Stimulated activated CD8-positive, alpha-beta memory T cell treated with anti-CD3 and anti-CD28 coated beads, Interleukin-12 subunit alpha, Interleukin-12 subunit beta, amount 100 ng/mL, for 4 hours (primary cell): ENCODE measurements at places on chromosomes 1 and 21.

DNA sequence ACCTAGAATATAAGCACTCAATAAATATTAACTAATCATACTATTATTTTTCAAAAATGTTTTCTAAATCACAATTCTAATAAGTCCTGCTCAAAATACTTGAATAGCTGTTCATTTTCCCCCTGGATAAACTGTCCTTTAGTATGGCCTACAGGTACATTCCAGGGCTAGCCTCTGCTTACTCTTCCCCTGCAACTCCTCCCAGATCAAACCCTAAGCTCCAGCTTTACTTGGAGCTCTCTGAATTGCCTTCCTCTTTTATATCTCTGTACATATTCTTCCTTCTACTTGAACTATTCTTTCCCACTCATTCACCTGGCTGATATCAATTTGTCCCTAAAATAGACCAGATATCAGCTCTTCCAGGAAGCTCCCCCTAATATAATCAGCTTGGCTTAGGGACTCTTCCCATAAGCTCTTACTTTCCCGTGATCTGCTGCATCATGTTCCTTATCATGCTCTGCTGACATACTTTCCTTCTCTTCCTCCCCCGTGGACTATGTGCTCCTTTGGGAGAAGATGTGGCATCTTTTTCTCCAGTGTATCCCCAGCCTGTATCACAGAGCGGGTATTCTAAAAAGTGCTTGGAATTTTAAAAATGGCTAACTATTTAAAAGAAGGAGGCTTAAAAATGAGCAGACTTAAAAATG lies 43.1 kb upstream of the PIGC start:
- no peak for DNase-seq

DNA sequence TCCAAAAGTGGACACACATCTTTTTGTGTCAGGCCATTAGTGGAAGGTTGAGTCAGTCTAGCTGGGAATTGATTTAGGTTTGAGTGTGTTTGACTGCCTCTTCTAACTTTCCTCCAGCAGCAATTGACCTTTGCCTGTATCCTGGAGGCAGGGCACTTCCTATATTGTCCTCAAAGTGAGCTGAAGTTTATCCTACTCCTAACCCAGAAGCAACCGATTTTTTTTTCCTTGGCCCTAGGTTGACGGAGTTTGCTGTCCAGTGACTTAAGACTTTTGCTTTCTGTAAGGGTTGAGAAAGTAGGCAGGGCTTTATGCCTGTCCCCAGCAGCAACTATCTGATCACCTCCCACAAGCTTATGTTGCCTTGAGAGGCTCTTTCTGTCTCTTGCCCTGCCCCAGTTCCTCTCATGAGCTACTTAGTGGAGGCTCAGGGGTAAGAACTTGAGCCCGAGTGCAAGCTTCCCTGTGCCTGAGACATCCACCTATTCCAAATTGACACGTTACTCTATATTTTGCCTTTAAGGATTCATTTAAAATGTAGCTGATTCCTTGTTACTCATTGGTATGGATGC lies 30.9 kb downstream of the SLC35F3 start:
- no peak for DNase-seq

DNA sequence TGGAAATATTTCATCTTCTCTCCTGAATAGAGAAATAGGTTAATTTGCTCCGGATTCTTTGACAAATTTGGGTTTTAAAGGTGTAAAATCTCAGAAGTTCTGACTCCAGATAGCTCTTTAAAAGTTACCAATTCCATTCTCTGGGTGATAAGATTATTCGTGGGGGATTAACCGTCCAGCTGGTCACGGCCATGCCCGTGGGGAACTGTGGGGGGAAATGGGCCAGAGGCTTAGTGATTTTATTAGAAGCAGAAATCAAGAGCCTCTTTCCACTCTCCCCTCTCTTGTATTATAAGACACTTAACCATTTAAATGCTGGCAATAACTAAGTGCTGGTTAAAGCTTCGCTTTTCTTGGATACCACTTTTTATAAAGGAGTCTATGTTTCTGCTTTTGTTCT lies 376.4 kb upstream of the KAZN start:
- no peak for DNase-seq

DNA sequence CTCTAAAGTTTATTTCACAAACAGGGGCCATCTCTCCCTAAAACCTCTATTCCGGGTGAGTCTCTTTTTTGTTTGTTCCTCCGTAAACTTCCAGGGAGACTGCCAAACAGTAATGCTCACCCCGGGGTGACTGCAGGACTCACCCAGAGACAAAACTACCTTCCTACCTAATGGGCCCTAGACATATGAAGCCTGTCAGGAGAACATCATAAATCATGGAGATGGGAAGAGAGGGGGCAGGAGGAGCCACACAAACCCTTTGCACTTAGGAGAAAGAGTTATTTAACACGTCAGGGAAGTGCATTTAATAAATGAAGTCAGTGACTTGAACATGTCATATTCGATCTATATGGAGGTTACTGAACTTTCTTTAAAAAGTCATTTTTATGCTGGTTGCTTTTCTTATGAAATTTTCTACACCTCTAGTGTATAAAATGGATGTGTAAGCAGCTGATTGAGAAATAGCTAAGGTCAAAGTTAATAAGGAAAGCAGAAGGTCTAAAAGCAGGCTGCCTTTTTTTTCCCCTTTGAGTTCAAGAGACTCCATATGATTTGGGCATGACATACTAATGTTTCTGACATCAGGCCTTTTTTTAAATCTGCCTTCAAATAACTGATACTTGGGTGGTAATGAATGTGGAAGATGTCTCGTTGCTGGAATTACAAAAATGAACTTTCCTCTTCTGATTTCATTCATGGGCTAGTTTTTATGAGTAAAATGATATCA lies 286.9 kb upstream of the USP25 start:
- DNase-seq, result no peak

DNA sequence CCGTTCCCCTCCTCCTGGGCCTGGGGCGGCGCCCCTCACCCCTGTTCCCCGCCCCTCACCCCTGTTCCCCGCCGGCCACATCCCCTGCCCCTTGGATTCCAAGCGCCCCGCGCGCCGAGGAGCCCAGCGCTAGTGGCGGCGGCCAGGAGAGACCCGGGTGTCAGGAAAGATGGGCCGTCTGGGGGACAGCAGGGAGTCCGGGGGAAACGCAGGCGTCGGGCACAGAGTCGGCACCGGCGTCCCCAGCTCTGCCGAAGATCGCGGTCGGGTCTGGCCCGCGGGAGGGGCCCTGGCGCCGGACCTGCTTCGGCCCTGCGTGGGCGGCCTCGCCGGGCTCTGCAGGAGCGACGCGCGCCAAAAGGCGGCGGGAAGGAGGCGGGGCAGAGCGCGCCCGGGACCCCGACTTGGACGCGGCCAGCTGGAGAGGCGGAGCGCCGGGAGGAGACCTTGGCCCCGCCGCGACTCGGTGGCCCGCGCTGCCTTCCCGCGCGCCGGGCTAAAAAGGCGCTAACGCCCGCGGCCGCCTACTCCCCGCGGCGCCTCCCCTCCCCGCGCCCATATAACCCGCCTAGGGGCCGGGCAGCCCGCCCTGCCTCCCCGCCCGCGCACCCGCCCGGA lies at the start of gene TP73:
Gene TP73 (plus strand): TSS at position 587 of the 618 bp plus-strand sequence. CDS start 29,850 bp downstream, outside the sequence.
- no peak for DNase-seq

- DNase-seq, result no peak
Observed at GRCh38 chr1:186878356-186878755, 49.6 kb downstream of the PLA2G4A start.

DNA sequence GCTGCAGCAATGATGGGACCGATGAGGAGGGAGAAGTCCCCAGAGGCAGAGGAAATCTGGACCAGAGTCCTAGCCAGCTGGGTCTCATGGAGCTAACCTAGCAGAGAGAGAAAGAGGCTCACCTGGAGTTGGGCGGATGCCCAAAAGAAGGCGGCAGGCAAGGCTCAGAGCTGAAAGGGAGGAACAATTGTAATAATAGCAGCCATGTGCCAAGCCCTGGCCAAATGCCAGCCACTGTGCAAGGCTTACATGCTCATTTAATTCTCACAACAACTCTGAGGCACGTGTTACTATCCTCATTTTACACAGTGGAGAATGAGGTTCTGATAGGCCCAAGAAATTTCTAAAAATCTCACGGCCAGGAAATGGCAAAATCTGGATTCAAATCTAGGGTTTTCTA lies 50.0 kb upstream of the ZNF648 start:
- DNase-seq, result no peak

- DNase-seq, result no peak
Observed at GRCh38 chr21:41924368-41924754, 29.5 kb downstream of the C2CD2 start.

DNA sequence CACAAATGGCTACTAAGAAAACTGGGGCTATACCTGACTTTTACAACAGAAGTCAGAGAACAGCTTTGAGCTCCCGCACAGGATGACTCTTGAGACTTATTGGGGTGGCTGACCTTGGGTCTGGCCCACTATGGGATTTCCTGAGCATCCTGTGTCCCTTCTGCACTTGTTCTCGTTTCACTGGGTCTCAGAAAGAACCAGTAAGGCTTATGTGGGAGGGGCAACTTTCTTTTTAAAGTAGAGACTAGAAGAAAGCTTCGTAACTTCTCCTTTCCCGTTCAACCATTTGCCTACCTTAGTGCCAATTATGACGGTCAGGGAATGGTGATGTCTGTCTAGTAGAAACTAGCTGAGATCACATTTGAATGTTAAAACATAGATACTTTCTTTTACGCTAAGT lies 59.5 kb upstream of the C1orf105 start:
- no peak for DNase-seq

GRCh38 chr1:9792156-9793042 lies 31.4 kb downstream of the CLSTN1 start:
- DNase-seq, result no peak

- DNase-seq, result no peak
Observed at GRCh38 chr21:43575473-43575844, 83.8 kb downstream of the HSF2BP start.

DNA sequence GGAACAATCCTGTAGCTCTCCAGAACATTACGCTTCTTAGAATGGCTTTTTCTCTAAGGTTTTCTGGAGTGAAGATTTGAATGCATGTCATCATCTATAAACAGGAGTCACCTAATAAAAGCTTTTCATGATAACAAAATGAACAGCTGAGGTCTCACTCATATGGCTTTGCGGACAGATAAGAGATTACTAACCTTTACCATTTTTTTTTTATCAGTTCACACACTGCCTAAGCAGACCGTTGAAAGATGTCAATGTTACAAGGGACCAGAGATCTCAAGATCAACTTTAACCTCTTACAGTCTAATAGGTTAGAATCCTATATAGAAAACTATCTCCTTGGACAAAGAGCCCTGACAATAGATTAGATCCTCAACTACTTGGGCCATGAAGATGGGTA lies 41.4 kb downstream of the SCMH1 start:
- DNase-seq, result no peak

GRCh38 chr1:162185314-162186025 lies 116.0 kb downstream of the NOS1AP start:
- DNase-seq, result no peak

DNA sequence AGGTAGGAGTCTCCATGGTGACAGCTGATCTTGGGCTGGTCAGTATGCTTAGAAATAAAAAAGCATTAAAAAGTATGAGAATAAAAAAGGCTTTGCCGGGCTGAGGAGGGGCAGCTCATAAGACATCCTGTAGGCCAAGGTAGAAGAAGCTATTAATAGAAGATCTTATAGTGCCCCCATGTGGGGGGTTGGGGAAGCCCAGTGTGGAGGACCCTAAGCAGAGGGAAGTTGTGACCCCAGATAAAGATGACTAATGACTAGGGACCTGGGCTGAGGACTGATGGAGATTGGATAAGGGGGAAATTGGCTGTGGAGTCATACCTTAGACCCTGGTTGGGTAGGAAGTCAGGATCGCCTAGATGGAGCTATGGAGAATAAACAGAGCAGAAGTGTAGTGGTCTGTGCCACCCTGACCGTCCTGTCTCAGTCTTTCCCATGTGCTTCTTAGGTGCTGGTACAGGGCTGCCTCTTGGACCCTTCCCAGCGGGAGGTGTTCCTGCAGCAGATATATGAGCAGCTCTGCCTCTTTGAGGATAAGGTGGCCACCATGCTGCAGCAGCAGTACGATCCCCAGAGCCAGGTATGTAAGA lies 25.0 kb downstream of the SZT2 start:
- peak; percentile 28 for DNase-seq

DNA sequence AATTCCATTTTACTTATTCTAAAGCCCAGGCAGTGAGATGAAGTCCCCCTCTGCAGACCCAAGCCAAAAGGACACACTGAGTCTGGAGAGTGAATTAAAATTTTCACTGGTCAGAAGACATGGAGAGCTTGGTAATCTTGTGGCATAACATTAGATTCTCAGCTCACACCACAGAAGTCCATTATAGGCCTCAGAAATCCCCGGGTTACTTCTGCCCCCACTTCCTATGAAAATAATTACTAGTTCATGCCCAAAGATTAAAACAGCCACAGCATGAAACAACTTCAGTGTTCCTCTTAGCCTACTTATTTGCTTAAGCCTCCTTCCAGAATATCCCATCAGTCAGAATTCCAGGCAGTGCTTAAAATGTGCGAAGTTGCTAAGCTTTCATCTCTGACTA lies 123.3 kb downstream of the ZC3H11B start:
- DNase-seq, result no peak

- no peak for DNase-seq
Observed at GRCh38 chr1:204649721-204650521, 35.6 kb downstream of the LRRN2 start.

- no peak for DNase-seq
Observed at GRCh38 chr1:6692956-6693355, 8.7 kb downstream of the DNAJC11 start.

DNA sequence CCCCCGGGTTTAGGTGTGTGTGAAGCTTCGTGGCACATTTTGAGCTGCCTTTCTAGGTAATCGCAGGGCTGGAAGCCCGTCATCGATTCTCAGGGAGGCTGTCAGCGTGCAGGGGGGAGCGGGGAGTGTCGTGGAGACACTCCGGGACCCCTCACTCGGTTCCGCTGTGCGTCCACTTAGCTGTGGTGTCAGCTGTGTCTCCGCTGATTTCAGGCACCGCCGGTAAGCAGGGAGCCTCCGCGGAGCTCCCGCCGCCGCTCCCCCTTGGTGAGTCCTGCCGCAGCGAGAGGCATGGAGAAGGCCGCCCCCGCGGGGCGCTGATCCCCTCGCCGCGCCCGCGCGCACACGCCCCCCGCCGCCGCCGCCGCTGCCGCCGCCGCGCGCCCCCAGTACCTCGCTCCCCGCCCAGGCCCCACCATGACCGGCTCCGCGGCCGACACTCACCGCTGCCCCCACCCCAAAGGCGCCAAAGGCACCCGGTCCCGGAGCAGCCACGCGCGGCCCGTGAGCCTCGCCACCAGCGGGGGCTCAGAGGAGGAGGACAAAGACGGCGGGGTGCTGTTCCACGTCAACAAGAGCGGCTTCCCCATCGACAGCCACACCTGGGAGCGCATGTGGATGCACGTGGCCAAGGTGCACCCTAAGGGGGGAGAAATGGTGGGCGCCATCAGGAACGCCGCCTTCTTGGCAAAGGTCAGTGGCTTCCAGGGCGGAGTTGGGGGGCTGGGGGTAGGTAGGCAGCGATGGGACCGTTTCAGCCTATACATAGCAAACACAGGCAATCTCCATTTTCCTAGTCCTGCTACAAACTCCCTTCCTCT lies 995 bp downstream of the VASH2 start:
- no peak for DNase-seq

DNA sequence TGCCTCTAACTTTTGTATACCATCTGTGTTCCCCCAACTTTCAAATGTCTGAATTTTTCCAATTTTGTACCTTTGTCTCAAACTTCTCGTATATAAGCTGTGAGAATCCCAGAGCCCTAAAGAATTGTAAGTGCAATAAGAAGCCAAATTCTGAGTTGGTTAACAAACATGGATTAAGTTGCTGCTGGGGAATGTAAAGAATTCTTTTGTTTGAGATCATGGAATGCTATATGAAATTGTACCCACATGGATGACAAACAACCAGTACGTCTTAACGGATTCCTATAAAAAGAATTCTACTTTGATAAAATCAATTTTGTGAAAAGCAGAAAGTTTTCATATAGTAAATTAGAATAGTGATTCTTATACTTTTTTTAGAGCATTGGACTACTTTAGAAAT lies 72.4 kb upstream of the CYP2J2 start:
- DNase-seq, result no peak

- DNase-seq, result no peak
Observed at GRCh38 chr1:204859861-204860267, 10.8 kb upstream of the NFASC start.
